ENCODE measurements at places on chromosomes 6 and 20.

DNA sequence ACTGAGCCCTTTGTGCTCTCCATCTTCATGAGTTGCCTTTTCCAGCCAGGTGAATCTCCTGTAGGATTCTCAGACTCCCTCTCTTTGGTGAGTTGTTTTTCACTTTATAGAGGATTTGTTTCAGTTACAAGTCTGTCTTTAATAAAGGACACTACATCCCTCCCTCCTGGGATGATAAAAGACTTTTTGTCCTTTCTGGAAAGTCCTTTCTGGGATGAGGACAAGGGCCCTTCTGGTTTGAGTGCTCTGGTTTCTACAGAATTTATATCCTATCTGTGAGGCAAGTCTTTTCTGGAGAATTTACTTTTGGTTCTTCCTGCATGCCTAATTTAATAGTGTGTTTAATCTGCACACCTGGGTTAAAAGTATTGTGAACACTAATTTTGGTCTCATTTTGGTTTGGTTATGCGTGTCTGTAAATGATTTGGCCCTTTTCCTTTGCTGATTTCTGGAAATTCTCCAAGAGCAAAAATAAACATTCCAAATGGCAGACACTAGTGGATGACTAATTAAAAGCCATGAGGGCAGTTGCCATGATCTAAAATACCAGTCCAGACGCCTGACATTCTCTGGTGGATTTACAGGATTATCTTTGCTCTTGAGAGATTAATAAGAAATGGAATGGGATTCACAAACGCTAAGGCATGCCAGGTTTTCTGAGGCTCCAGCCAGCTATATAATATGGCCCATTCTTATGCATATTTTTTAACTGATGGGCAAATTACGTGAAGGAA, 44.8 kb downstream of the TCP11 start:
- DNase-seq, result no peak

- no peak for DNase-seq
Measured at GRCh38 chr6:16334671-16335070, 96.3 kb downstream of the GMPR start.

- DNase-seq, result no peak
Measured at GRCh38 chr6:34205466-34205865, 31.2 kb upstream of the HMGA1 start.

DNA sequence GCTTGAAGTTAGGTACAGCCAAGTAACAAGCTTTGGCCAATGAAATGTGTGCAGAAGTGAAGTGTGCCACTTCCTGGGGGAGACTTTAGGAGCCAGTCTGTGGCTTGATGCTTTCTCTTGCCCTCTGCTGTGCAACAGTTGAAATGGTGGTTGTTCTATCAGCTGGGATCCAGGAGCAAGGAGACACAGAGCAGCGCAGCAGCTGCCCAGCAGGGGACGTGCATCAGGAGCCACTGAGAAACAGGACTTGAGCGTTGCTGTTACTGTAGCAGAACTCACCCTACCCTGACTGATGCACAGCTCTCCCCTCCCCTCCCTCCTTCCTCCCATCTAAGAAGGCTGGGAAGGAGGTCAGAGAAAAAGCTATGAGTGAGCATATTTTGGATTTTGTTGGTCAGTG, 18.9 kb upstream of the CCN5 start:
- no peak for DNase-seq

- no peak for DNase-seq
Measured at GRCh38 chr20:41234041-41234440, 83.5 kb downstream of the ZHX3 start.

DNA sequence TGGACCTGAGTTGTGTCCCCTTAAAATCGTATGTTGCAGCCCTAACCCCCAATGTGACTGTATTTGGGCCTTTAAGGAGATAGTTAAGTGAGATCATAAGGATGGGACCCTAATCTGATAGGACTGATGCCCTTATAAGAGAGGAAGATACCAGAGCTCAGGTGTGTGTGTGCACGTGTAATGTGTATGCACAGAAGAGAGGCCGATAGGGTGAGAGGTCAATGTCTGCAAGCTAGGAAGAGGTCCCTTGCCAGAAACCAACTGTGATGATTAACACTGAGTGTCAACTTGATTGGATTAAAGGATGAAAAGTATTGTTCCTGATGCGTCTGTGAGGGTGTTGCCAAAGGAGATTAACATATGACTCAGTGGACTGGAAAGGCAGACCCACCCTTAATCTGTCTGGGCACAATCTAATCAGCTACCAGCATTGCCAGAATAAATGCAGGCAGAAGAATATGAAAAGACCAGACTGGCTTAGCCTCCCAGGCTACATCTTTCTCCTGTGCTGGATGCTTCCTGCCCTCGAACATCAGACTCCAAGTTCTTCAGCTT, 299.8 kb downstream of the LRFN2 start:
- DNase-seq, result no peak

All from T follicular helper cell (primary cell).